ENCODE measurements at places on chromosomes 7 and 10.

- no peak for DNase-seq
Measured at GRCh38 chr7:43884209-43884608, 14.9 kb upstream of the MRPS24 start.

GRCh38 chr7:139104091-139104450, 5.4 kb downstream of the ZC3HAV1 start:
- DNase-seq, result no peak

DNA sequence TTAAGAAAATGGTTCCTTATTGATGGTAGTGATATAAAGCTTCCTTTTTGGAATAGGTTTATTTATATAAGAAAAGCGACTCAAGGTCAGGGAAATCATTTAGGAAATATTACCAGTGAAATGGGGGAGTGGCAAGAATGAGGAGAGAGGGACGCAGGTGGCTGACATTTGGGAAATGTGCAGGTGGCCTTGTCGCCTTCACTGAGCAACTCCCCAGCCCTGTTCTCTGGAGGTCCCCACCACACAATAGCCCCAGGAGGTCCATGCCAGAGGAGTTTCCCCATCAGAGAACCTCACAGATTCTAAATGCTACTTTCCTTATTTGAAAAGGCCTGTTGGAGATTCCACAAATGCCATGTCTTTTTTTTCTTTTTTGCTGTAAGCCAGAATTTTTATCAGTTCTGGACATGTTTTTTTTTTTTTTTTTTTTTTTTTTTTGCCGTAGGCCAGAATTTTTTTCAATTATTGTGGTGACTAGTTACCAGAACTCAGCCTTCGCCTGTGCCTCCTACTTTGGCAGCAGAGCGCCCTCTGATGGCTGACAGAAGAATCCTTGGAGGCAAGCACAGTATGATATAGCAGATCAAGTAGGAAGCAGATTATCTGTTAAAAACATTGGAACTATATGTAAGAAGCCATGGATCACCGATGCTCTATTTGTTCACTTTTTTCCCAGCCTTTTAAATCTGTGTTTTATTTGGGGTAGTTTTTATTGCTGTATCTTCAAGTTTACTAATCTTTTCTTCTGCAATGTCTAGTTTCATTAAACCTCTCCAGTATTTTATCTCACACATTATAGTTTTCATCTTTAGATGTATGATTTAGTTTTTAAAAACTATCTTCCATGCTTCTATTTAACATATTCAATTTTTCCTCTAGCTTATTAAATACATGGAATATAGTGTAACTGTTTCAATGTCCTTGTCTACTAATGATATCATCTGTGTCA, 18.6 kb downstream of the OPALIN start:
- DNase-seq, result peak; percentile 54

GRCh38 chr7:64574540-64575099, 11.7 kb upstream of the ZNF680 start:
- peak; percentile 79 for DNase-seq

- DNase-seq, result no peak
Measured at GRCh38 chr7:12291870-12292269, 80.8 kb downstream of the TMEM106B start.

DNA sequence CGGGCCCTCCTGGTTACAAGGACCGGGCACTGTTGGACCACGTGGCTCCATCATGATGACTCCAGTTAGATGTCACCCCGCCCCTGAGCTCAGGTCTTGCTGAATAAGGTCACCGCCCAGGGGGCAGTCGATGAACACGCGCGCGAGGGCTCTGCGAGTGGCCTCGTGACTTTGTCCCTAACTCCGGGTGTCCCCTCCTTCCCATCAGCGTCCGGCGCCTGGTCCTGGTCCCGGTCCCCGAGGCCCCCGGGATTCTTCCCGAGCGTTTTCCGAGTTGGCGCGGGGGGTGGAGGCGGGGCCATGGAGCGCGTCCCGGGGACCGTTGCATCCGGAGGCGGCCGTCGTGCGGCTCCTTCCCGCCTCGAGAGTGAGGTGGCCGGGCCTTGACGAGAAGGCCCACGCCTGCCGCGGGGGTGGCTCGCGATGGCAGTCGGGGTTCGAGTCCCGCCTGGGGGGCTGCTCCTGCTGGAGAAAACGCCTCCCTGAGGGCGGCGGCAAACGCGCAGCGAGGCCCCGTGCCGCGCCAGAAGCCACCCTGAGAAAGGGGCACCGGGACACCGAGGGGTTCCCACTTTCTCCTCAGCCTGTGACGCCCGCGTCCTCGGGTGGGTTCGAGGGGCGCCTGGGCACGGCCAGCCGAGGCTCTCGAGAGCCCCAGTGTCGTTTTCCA, 569 bp upstream of the NPTX2 start:
- DNase-seq, result no peak

- DNase-seq, result no peak
Measured at GRCh38 chr7:148521271-148521670, 69.3 kb upstream of the C7orf33 start.

GRCh38 chr10:125118701-125119100, 41.7 kb downstream of the CTBP2 start:
- no peak for DNase-seq

- no peak for DNase-seq
Measured at GRCh38 chr7:48279420-48279819, 108.2 kb downstream of the ABCA13 start.

DNA sequence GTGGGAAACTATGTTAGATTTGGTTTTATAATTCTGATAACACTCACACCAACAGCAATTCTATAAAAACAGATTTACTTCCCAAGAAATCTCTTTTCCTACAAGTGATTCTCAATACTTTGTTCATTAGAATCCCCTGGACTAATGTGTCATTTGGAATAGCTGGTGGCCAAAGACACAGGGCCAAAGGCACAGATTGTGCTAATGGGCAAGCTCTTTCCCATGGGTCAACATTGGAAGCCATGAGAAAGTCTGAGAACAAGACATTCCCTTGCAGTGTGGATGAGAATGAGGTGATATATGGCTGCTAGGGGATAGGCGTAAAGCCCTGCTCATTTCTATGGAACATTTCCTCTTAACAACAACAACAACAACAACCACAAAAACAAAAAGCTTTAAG, 153.8 kb downstream of the AMPH start:
- DNase-seq, result no peak

GRCh38 chr7:84207025-84207424, 12.4 kb upstream of the SEMA3A start:
- DNase-seq, result no peak

DNA sequence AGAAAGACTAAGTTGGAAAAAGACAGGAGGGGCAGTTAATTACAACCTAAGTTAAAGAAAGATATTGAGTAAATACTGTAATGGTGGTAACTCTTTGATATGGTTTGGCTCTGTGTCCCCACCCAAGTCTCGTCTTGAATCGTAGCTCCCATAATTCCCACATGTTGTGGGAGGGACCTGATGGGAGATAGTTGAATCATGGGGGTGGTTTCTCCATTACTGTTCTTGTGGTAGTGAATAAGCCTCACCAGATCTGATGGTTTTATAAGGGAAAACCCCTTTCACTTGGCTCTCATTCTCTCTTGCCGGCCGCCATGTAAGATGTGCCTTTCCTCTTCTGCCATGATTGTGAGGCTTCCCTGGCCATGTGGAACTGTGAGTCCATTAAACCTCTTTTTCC, 143.8 kb downstream of the GRK5 start:
- no peak for DNase-seq

DNA sequence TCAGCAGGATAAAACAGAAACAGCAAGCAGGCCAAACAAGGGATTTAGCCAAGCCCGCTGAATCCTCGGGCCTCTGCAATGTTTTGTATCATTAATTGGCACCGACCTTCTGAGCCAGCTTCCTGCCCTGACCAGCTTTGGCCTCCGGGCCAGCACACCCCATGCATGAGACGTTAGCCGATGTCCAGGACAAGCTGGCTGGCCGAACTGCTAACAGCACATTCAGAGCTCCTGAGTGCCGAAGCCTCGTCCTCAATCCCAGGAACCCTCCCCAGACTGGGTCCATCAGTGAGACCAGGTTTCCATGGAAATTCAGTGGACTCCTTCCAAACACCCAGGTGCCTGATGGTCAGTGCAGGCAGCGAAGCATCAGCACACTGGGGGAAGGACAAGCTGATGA, 134.3 kb upstream of the PFKP start:
- DNase-seq, result no peak

DNA sequence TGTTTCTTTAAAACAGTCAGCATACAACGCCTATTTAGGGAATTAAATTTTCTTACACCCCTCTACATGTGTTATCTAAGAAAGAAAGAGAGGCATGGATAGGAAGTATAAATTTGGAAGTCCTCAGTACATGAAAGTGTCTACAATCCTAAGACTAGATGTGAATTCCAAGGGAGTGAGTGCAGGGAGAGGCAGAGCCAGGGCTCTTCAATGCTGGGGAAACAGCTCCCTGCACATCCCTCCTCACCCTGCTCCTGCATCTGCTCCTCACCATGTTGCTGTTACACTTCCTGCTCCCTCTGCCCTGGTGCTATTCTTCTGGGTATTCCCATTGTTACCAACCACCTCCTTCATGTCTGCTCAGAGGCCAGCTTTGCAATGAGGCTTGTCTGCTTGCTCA, 229.1 kb upstream of the AKR1E2 start:
- no peak for DNase-seq

- peak; percentile 78 for DNase-seq
Measured at GRCh38 chr10:69492091-69492745, 41.0 kb downstream of the TSPAN15 start.

- no peak for DNase-seq
Measured at GRCh38 chr10:109820620-109821405, 102.5 kb downstream of the XPNPEP1 start.

- no peak for DNase-seq
Measured at GRCh38 chr10:1289591-1289990, 233.4 kb downstream of the WDR37 start.

- no peak for DNase-seq
Measured at GRCh38 chr10:132746801-132747625, 38.9 kb downstream of the NKX6-2 start.

DNA sequence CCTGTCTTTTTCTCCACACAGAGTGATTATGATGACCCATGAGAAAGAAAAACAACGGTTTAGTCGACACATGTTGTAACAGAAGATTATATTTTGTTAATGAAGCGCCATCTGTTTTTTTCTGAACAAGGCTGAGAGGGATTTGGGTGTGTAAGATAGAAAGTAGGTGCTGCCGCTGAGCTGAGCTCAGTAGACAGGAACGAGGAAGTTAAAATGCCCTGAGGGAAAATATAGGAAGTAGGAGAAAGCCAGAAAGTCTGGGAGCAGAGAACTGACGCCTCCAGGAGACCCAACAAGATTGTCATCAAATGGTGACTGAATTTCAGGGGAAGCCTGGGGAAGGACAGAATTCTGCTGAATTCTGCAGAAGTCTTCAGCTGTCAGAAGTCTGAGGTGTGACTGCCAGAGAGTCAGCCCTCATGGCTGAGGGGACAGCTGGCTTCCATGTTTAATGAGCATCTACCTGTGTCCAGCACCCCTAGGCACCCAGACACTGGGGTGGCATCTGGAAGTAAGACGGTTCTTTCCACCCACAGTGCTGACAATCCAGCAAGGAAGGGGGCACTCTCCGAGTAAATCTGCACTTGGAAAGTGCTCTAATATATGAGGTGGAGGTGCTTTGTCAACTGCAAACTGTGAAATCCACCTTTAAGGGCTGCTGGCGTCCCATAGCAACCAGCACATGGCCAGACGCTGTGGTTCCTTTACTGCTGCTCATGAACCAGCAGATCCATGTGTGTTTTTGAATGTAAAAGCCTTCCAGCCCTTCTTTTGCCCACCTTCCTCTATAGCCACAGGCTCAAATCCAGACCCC, 12.5 kb upstream of the TSPAN15 start:
- no peak for DNase-seq

DNA sequence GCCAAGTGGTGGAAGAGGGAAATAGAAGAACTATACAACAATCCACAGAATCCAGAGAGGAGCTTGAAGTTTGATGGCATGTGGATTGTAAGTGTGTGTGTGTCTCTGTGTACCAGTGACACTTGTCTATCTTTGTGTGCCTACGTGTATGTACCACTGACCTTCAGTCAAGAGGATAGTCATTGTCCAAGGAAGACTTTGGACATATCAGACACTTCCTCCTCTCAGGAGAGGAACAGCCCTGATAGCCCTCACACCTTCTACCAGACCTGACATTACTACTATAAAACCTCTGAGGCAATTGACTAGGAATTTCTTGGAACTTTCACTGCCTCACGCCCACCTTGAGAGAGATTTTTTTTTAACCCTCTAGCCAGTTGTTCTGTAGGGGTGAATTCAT, 19.6 kb upstream of the MGAM2 start:
- DNase-seq, result no peak

GRCh38 chr7:119465798-119466305, 807.1 kb upstream of the KCND2 start:
- no peak for DNase-seq

GRCh38 chr10:14384116-14384730, 53.5 kb upstream of the FRMD4A start:
- DNase-seq, result no peak

GRCh38 chr10:69629897-69630650, at the start of gene FAM241B:
Gene FAM241B (plus strand): TSS chr10:69630247. CDS start chr10:69631744, 1,497 bp downstream.
- DNase-seq, result peak; percentile 55

DNA sequence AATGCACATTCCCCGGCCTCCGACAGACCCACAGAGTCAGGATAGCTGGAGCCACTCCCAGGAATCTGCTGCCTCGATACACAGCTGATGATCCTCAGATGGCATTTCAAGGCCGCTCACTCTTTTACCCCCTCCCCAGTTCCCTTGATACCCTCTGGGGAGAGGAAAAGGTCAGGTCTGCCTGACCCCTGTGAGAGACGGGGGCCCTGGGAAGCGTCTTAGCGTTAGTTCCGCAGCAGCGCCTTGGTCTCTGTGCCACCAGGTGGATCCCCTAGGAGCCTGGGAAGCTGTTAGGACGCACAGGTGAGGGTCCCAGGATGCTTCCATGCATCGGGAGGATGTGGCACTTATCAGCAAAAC, 420.5 kb upstream of the FOXK1 start:
- no peak for DNase-seq

- no peak for DNase-seq
Measured at GRCh38 chr7:25781704-25782103, 370.3 kb upstream of the NFE2L3 start.

- no peak for DNase-seq
Measured at GRCh38 chr7:100598425-100598824, 3.7 kb upstream of the PCOLCE start.

GRCh38 chr7:55794527-55794926, 68.0 kb downstream of the SEPTIN14 start:
- no peak for DNase-seq

- DNase-seq, result peak; percentile 57
Measured at GRCh38 chr10:62594093-62594520, 210.4 kb upstream of the ADO start.

- peak; percentile 53 for DNase-seq
Measured at GRCh38 chr10:96642973-96643372, 56.2 kb upstream of the TM9SF3 start.

DNA sequence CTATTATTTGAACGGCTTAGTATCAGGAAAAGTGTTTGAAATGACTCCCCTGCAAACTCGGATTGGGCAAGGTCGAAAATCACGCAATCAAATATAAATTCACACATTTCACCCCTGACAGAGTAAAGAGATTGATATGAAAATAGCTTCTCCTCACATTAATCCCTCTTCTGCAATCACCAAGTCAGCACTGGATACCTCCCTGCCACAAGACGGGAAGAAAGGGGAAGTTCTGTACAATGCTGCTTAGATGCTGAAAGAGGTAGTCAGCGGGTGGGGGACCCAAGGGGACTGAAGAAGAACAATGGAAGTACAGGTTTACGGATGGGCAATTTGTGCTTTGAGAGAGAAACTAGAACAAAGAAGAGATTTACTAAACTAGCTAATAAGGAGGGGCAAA, 72.0 kb upstream of the ANK3 start:
- DNase-seq, result no peak

- no peak for DNase-seq
Measured at GRCh38 chr7:128381161-128381821, 19.8 kb upstream of the PRRT4 start.
